HT-29 (cell line): ENCODE measurements at places on chromosomes 13 and 19.

GRCh38 chr13:113907635-113908617 lies 44.0 kb upstream of the GAS6 start:
- DNase-seq: no peak

GRCh38 chr13:50682002-50682401 lies 161.5 kb downstream of the DLEU7 start:
- DNase-seq: no peak

DNA sequence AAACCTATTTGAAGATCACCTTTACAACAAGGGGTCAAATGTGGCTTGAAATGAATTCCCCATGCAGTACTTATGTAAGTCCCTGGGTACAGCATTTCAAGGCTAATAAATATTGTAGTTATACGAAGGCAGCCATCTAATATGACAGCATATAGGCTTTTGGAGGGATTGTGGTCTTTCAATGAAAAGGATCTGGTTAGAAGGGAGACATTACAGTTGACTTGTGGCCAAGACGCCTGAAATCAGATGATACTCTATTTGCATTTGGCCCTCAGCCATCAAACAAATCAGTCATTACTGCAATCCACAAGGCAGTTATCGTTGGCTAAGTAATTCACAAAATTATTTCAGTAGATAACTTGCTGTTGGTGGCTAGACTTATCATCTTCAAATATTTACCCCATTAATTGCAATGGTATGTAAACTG lies 242.7 kb downstream of the DCLK1 start:
- no peak for DNase-seq

- DNase-seq: no peak
Observed at GRCh38 chr19:38093587-38093986, 130.4 kb downstream of the DPF1 start.

DNA sequence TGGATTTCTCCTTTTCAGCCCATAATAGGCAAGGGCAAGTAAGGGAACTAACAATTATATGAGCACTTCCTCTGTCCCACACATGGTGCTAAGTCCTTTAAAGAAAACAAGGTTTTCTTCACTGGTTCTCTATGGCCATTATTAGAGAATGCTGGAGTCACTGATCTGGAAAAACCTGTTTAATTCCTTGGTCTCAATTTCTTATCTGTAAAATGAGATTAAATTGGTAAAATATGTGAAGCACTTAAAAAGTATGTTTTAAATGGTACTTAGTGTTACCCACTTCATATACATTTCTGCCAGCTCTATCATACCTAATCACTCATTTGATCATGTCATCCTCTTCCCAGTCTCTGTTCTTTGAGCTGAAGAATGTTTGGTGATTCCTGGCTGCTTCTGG lies 39.4 kb downstream of the LRCH1 start:
- peak; percentile 32 for DNase-seq

- DNase-seq: peak; percentile 35
Observed at GRCh38 chr13:46728777-46729176, 68.2 kb downstream of the ESD start.

- DNase-seq: no peak
Observed at GRCh38 chr19:11473725-11474124, 7.1 kb downstream of the ELAVL3 start.

DNA sequence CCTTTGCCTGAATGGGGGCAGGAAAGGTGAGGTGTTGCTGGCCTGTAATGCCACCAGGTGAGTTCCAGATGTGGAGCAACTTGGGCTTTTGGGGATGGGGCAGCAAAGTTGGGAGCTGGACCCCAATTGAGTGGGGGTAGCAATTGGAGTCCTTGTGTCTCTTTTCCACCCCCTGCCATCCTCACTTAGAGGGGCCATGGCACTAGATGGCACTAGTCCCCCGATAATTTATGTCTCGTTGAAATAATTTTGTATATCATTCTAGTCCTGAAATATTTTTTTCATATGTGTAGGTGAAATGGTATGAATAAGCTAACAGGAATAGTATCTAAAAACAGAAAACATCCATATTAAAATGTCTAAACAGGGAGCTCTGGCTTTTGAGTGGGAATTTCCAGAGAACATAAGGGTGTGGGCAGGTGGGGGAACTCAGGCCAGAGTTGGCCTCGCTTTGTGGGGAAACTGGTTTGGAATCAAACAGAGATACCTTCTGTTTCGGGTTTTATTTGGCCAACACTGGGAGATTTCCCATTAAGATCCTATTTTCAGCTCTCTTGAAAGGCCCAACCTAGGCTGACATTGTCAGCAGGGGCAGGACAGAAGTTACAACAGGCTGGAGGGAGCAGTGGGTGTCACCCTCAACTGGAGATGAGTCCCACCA lies 3.4 kb downstream of the ZNF576 start:
- DNase-seq: no peak
